ENCODE measurements at places on chromosomes 2 and 18.

DNA sequence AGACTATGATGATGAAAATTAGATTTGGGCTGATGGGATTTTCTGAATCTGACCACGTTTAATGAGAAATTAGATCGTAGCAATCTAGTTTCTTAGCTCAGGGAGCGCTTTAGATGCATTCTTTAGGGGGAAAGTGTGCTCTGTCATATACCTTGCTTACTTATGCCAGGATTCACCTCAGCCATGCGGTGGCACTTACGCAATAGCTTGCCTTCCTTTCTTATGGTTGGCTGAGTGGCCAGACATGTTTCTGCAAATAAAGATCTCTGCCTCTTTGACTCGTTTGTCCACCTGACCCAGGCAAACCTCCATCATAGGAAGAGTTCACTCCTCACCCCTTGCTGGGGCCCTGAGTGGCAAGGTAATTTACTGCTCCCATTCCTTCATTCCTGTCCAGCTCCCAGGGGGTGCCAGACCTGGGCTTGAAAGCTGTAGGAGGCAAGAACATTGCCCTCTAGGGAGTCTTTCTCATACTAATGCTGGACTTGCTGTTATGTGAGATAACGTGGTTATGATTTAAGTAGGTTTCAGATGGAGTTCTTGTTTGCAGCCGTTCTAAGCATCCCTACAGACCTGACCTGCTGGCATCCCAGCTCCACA lies 57.1 kb downstream of the FBLN7 start:
- no peak for DNase-seq

DNA sequence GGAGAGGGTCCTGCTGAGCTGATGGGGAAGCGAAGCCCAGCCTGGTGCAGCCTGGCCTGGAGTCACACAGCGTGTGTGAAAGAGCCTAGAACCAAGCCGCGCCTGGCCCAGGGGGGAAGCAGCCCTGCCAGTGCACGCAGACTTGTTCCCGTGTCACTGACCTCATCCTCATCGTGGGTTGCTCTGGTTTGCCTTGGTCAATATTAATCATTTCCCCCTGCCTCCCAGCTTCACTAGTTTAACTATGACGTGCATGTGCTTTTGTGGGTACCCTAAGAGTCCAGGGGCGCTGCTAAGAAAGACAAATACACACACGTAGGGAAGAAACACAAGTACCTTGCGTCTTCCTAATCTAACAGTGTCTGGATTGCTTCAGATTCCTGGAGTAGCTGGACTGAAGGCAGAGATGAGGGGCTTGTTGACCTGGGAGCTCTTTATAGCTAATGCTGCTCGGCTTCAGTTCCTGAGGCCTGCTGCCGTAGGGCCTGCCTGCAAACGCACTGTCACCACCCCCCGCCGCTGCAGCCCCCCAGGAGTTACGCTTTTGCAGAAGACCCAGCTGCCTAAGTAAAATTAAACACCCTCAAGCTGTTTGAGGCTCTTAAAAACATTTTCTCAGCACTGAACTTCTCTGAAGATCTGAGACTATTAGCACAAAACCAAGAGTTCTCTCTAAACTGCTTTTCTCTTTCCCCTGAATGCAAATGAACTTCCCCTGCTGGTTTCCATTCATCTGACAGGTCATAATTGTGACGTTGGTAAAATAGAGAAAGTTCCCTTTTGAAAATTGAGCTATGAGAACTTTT lies 159.2 kb downstream of the FAM210A start:
- DNase-seq: no peak

DNA sequence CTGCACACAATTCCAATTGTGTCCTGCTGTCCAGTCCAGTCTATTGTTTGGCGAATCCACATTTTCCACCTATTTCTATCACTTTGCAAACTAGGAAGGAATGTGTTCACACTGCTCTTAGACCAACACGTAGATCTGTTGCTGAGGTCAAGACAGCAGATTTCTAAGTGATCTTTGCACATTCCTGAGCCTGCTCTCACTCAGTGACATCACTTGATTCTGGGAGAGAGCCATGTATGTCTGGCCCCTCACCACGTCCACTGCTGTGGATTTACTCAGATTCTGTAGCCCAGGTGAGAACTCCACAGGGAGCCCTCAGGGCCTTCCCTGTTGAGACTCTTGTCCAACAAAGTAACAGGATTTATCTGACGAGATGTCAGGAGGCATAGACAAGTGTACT lies 317.2 kb downstream of the TSN start:
- no peak for DNase-seq

GRCh38 chr2:51781691-51782090 lies 749.8 kb upstream of the NRXN1 start:
- DNase-seq: no peak

- no peak for DNase-seq
Observed at GRCh38 chr2:128390256-128390990, 71.8 kb upstream of the HS6ST1 start.

DNA sequence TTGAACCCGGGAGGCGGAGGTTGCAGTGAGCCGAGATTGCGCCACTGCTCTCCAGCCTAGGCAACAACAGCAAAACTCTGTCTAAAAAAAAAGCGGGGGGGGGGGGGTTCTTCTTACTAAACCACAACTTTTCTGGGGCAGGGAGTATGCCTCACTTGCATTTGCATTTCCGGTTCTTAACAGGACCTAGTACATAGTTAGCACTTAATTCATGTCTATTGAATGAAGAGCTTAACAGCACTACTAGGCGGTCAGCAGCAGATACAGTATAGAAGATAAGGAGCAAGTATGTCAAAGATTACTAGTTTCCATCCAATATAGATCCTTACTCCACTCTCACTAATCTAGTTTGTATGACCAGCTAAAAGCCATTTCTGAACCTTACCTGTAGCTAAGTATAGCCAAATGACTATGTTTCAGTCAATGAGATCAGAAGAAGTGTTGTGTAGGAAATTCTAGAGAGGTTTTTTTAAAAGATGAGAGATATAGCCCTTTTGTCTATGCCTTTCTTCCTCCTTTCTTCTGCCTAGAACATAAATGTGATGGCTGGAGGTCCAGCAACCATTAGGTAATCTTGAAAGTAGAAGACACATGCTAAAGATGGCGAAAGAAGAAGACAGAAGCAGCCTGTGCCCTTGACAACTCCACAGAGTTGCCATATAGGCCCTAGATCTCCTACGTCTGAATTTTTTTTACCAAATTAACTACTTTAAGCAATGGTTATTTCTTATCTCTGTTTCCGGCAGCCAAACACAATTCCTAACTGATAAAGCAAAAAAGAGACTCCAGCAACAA lies 11.3 kb downstream of the HYCC2 start:
- DNase-seq: no peak
